ENCODE measurements at places on chromosomes 4 and X.

DNA sequence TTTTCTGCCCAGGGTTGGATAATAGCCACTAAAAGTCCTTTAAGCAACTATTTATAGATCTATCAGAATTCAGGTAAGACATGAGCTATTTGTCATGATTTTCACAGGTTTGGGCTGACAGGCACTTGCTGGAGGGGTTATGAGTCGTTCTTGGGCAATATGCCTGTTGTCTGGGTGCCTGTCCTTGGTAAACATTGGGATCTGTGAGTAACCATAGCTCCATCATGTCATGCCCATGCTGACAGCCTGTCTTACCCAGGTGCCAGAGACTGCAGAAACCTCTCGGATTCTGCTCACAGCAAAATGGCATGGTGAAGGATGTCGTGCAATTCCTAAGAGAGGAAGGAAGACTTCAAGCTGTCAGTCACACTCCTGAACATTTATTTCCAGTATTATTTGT lies 116.0 kb upstream of the PUDP start:
- no peak for DNase-seq

DNA sequence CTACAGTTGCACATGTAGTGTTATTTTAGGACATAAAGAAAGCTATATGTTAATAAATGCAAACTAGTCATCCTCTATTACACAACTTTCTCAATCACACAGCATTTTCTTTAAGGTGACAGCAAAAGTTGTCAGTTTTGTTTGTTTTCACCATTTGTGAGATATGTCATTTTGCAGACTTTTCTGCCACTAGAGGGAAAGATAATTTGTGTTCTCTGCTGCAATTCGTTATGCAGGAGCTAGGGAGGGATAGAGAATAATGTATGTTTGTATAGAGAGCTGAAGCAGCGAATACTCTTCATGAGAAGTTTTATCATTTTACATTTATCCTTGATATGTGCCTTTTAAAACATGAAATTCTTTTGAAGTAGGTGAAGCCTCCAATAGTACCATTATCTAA lies 670.6 kb upstream of the ATOH1 start:
- DNase-seq = no peak

GRCh38 chr4:112933790-112934189 lies 115.7 kb upstream of the ANK2 start:
- no peak for DNase-seq

DNA sequence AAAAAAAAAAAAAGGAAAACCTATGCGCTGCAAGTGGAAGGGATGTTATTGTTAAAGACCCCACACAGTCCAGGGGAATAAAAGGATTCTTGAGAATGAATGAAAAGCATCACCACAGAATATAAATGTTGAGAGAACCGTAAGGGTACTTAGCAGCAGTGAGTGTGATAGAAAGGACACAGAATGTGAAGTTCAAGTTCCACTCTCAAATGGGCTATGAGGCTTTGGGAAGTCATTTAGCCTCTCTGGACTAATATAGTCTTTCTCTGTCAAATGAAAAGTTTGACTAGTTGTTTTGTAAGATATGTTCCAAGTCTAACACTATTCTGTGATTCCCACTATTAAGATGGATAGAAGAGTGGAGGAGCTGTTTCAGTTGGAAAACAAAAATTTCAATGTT lies 35.8 kb upstream of the MAML3 start:
- DNase-seq = no peak

- DNase-seq = no peak
Observed at GRCh38 chr4:157023941-157024340, 52.0 kb upstream of the GLRB start.

DNA sequence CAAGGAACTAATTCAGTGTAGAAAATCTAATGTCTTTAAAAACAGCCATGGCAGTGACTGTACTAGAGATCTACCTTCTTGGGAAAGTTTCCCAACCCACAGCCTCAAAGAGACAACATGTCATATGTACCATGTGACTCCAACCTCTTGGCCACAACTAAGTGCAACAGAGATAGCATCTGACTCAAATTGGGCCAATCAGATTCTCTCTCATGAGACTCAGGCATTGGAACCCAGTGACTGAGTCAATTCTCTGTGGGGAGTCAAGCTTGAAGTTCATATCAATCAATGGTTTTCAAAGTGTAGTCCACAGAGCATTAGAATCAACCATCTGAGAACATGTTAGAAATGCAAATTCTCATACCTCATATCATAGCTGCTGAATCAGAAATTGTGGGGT lies 123.3 kb downstream of the MBNL3 start:
- no peak for DNase-seq

DNA sequence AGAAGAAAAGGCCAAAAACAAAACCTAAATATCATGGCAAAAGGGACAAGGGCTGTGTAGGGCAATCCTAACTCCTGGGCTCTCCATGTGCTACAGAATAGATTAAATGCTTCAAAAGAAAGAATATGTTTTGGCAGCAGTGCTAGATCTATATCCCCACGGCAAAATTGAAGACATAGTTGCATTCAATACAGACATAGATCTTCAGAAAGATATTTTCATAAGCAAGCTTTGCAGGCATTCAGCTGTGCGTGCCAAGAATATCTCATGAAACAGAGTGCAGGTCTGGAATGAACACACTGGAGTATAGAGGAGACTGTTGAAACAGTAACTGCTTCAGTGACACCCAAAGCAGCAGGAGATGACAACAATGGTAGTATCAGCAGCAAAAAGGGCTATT lies 1476.9 kb downstream of the ARAP2 start:
- no peak for DNase-seq

GRCh38 chr4:53935780-53936179 lies 128.6 kb downstream of the CHIC2 start:
- DNase-seq = no peak

DNA sequence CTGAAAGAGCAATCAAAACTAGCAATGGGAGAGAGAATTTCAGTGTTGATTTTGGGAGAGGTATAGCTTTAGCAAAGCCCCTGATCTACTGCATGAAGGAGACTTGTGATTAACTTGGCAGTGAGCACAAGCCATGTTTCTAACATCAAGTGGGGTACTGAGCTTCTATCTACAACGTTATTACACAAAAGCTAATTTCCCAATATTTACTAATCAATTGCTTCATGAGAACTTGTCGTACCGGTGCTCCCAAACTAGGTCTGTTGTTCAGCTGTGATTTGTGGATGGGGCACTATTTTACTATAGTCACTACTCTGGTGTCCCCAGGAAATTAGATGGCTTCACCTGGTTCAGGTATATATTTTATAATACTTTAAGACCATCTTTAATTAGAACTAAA lies 16.2 kb downstream of the ANK2 start:
- no peak for DNase-seq

- no peak for DNase-seq
Observed at GRCh38 chr4:169840554-169840953, 82.8 kb upstream of the HPF1 start.

DNA sequence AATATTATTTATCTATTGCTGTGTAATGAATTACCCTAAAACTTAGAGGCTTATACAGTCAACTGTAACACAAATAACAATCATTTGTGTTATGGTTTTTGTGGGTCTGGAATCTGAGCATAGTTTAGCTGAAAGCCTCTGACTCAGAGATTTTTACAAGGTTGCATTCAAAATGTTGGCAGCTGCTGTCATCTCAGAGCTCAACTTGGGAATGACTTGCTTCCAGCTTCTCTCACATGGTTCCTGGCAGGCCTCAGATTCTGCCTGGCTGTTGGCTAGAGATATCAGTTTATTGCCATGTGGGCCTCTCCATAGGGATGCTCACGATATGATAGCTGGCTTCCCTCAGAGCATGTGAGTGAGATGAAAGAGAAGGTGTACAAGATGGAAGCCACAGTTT lies 70.2 kb upstream of the BRWD3 start:
- no peak for DNase-seq

DNA sequence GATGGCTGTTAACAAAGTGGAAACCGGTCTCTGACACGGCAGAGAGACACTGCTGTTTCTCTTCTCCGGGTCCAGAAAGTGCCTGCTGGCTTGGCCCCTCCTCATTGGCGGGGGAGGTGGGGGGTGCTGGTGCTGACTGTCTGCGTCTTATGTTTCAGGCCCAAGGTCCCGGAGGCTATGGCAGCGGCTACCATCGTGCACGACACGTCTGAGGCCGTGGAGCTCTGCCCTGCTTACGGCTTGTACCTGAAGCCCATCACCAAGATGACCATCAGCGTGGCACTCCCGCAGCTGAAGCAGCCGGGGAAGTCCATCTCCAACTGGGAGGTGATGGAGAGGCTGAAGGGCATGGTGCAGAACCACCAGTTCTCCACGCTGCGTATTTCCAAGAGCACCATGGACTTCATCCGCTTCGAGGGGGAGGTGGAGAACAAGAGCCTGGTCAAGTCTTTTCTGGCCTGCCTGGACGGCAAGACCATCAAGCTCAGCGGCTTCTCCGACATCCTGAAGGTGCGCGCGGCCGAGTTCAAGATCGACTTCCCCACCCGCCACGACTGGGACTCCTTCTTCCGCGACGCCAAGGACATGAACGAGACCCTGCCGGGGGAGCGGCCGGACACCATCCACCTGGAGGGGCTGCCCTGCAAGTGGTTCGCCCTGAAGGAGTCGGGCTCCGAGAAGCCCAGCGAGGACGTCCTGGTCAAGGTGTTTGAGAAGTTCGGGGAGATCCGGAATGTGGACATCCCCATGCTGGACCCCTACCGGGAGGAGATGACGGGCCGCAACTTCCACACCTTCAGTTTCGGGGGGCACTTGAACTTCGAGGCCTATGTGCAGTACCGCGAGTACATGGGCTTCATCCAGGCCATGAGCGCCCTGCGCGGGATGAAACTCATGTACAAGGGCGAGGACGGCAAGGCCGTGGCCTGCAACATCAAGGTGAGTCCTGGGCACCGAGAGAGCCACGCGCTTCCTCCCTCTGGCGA lies 2.2 kb downstream of the AKAP17A start:
- DNase-seq = no peak

Data from liver (tissue), 10 donors.